Fibroblast of villous mesenchyme (primary cell): ENCODE measurements at places on chromosomes 3 and 15. TPM values are rescaled to one million over a fixed set of nuclear protein-coding genes. Genes with fewer than 3 reads are reported as not detected.
A peak's percentile ranks its signal among the peaks of the same experiment; 100 is the strongest.

SLC28A2 gene
- not detected in 2 replicates for total RNA-seq

- no peak for DNase-seq
Measured at GRCh38 chr3:37590328-37591079, 271.2 kb upstream of the CTDSPL start.

DNA sequence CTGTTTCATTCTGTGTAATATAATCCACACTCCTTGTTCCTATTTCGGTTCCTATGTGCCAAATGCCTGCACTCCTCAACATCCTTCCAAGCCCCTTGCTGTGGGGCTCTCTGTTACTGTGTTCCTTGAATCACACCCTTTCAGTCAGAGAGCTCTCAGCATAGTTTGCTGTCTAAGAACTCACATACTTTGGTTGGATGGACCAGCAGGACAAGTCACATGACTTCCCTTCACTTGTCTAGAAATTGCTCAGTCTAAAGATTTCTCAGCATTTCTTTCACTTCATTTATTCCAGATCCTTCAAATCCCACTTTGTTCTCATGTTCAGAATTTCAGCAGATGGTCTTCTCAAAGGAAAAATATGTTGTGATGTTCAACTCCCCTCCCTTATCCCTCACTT is 203.5 kb upstream of the PFN2 start:
- DNase-seq: no peak

DNA sequence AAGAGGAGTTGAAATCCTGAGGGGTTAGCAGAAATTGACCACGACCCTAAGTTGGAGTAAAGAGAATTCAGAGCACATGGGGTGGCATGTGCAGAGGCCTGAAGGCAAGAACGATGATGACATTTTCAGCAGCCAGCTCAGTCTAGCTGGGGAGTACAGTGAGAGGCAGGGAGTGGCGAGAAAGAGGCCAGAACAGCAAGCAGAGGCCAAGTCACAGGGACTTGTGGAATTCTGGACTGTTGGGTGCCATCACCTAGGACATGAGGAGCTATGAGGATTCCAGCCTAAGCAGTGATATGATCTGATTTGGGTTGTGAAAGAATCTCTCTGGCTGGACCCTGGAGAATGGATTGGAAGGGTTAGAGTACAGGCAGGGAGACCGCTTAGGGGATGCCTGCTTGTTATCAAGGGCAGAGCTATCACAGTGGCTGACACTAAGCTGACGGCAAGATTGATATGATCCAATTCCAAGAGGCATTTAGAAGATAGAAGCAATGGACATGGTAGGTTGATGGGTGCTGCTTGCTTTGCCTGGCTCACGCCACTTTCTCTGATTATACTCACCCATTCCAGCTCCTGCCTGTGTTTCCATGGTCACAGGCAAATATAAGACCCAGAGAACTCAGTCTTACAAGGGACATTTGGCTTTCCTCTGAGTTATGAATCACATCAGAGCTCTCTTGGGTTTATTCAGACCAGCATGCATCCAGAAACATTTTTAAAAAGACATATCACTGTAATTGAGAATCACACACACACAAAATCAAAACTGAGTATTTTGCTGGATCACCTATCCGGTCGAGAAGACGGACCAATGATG is 66.4 kb downstream of the LRTM1 start:
- no peak for DNase-seq

DNA sequence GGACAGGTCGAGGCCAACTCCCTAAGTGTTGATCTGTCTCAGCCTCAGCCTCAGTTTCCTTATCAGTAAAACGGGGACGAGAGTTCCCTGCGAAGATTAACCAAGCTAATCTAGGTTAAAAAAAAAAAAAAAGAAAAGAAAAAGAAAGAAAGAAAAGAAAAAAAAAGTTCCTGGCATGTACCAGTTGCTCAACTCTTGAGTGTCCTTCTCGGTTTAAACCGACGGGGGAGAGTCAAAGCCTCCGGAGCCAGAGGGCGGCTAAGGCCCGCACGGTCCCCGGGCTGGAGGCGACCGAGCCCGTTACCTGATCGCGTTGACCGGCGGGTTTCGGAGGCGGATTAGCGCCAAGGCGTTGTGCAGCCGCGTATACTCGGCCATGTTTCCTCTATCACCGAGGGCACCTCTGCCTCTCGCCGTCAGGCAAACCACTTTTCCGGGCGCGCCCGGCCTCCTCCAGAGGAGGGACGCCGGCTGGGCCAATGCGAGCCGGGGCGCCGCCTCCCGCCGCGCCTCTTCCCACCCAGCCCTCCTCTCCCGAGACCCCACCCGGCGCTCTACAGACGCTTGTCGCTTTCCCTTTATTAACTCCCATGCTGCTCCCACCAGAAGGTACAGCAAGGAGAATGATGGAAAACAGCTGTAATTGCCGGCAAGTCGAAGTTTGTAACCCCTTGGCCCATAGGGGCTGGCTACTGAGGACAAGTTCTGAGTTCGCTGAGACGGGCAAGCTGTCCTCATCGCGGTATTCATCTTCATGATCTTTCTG is at the start of gene EHHADH:
Gene EHHADH, minus strand, starts transcription at position 405 of the 766 bp plus-strand sequence. Its CDS starts 27 bp downstream, at position 378.
- peak; percentile 60 for DNase-seq

DNA sequence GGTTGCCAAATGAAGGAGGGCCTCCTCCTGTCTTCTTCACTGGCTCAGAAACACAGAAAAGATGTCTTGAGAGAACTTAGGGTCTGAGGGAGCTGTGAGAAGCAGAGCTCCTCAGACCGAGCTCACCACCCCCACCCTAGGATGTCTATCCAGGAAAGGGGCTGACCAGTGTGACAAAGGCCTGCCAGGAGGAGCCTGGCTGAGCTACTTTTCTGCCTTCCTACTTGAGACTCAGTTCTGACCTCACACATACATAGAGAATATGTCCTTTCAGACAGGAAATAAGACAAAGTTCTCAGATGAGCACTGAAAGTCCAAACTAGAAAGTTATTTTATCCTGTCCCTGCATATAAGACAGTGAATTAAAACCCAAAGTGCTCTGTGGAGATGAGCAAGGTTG is 54.5 kb downstream of the KIF9 start:
- DNase-seq: no peak
